ENCODE measurements at places on chromosomes 11 and 22.

GRCh38 chr11:107561688-107562087, 3.8 kb downstream of the ALKBH8 start:
- peaks cover 34% of the 10 kb centered on the region for H3K36me3 ChIP-seq
- H3K27me3 ChIP-seq = no peaks in the 10 kb centered on the region
- H3K4me1 ChIP-seq = peaks cover 49% of the 10 kb centered on the region
- no peak overlapping the region for H3K4me3 ChIP-seq

- no peaks in the 10 kb centered on the region for H3K27me3 ChIP-seq
- H3K36me3 ChIP-seq = no peaks in the 10 kb centered on the region
- peak; percentile 59 for DNase-seq
Observed at GRCh38 chr11:81787584-81788049, 946.0 kb downstream of the FAM181B start.

- no peak for DNase-seq
- H3K27me3 ChIP-seq = no peaks in the 10 kb centered on the region
- H3K4me1 ChIP-seq = no peaks in the 10 kb centered on the region
- no peaks in the 10 kb centered on the region for H3K36me3 ChIP-seq
- no peak overlapping the region for H3K27ac ChIP-seq
- no peak overlapping the region for H3K4me3 ChIP-seq
Observed at GRCh38 chr11:77209663-77210062, 81.6 kb downstream of the MYO7A start.

DNA sequence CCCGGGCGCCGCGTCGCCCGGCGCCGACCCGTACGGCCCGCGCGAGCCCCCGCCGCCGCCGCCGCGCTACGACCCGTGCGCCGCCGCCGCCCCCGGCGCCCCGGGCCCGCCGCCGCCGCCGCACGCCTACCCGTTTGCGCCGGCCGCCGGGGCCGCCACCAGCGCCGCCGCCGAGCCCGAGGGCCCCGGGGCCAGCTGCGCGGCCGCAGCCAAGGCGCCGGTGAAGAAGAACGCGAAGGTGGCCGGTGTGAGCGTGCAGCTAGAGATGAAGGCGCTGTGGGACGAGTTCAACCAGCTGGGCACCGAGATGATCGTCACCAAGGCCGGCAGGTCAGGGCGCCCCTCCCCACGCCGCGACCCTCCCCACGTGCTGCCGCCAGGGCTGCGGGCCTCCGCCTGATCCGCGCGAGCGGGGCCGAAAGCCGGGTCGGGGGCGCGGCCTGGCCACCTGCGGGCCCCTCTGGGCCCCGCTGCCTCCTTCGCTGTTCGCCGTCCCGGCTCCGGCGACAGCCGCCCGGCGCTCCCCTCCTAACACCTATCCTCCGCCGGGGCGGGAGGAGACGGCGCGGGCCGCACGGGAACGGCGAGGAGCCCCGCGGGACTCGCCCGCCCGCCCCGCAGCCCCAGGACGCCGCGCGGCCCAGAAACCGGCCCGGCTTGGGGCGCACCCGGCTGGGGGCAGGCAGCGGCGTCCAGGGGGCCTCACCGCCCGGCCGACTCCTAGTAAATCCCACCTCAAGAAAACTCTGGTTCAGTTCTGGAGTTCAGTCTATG, 560 bp downstream of the TBX1 start:
- no peaks in the 10 kb centered on the region for H3K36me3 ChIP-seq
- no peak overlapping the region for H3K27ac ChIP-seq
- peaks cover 13% of the 10 kb centered on the region for H3K4me1 ChIP-seq
- no peak overlapping the region for H3K4me3 ChIP-seq

DNA sequence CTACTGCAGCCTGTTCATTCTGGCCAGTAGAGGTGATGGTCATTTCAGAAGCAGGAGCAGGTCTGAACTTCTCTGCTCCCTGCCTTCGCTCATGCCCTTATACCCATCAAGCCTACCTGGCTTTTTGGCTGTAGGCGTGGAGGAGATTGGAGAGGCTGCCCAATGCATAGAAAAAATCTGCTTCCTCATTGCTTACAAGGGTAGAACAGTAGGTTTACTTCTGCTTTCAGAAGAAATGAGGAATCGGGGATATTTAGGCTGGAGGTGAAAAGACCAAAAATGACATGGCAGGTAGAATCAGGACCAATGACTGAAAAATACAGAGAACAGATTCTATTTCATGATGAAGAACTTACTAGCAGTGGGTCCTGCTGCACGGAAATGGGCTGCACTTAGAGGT, 72.9 kb upstream of the YWHAH start:
- peaks cover 21% of the 10 kb centered on the region for H3K36me3 ChIP-seq
- H3K27me3 ChIP-seq = no peaks in the 10 kb centered on the region
- H3K4me3 ChIP-seq = no peak overlapping the region

DNA sequence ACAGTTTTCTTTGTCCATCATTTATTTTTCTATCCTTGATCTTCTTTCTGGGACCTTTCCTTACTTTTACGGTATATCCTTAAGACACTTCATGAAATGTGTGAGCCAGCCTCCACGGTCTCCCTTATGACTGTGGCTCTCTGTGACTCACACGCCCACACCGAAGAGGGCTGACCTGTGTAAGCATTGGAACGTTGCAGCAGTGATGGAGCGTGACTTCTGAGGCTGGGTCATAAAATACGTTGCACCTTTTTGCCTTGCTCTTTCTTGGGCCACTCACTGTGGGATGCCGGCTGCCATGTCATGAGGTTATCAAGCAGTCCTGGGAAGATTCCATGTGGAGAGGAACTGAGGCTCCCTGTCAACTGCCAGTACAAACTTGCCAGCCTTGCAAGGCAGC, 96.3 kb upstream of the RAB1B start:
- no peak overlapping the region for H3K4me3 ChIP-seq
- no peak overlapping the region for H3K27ac ChIP-seq
- DNase-seq = no peak
- no peaks in the 10 kb centered on the region for H3K27me3 ChIP-seq

GRCh38 chr11:87280143-87280542, 242.4 kb downstream of the TMEM135 start:
- 0 out of 2 replicates have a peak, but pooled peaks cover 5% of the 10 kb centered on the region for H3K36me3 ChIP-seq
- no peak overlapping the region for H3K4me3 ChIP-seq
